ENCODE measurements at places on chromosomes 6 and 20.

- no peak for DNase-seq
These were observed 155.1 kb downstream of the DTNBP1 start for GRCh38 chr6:15507746-15508145.

GRCh38 chr6:27867945-27868300 lies 44.3 kb downstream of the OR2B2 start:
- DNase-seq = no peak

DNA sequence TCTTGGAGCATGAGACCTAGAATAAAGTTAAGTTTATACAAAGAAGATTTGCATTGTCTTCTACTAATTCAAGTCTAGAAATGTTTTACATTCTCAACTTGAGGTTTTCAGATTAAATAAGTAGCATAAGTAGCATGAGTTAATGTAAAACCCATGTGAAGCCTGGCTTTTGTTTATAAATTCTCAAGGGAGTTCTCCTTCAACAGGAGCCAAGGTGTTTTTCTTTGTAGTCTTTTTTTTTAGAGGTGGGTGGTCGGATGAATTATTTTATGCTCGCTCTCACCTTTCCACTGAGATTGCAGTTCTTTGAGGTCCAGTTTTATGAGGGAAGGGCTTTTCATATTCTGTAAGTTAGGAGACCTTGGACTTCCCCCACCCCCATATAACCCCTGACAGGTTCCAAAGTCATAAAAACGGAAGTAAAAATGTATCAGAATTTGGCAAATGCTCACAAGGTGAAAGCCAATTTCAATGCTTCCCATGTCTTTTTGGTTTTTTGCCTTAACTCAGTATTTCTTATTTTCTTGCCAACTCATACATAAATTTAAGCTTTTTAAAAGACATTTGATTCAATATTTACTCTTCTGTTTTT lies 244.3 kb upstream of the ASCC3 start:
- no peak for DNase-seq

DNA sequence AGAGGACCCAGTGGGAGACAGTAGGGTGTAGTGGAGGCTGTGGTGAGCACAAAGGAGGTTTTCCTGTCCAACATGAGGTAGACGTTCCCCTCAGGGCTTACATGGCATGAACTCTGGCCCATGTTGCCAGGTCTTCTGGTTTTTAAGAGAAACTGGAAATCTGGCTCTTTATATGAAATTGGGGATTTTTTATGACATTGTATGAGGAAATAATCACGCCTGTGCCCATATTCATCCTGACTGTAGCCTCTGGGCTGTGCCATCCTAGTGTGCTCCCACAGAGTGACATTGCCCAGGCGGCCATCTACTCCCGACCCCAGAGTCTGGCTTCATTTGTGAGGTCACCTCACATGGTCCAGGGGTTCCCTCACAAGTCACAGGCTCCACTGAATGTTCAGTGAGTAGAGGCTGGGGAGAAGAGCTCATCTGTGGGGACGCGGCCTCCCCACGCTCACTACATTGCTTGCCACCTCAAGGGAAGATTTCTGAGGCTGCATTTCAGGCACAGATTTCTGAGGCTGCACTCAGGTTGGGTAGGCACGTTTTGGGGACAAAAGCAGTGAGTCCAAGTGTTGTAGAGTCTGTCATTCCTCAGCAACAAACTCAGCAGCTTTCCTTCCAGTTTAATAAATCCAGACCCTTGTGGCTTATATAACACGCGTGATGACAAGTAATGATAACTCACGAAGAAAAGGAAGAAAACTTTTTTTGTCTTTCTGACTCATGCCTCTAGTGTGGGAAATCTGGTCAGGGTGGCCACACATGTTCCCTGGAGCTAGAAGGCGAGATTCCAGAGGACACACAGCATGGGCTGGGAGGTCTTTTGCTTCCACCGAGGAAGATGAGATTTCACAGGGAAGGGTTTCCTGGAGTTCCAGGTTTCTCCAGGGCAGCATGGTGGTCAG lies 41.7 kb downstream of the SLC24A3 start:
- DNase-seq = no peak

DNA sequence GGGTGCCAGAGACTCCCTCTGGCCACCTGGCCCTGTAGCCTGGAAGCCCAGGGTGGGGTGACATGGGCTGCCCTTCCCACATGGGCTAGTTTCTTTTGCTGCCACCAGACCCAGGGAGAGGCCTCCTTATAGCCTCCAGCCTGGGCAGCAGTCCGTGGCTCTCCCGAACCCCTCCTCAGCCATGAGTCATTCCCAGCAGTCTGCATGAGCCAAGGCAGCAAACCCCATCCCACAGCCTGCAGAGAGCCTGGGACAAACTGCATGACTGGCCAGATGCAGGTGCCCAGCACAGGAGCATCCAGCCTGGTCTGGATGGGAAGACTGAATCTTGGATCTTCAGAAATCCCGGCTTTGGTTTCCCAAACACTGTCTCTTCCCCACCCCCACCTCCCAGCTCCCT lies 75.7 kb downstream of the MRPL14 start:
- DNase-seq = no peak

DNA sequence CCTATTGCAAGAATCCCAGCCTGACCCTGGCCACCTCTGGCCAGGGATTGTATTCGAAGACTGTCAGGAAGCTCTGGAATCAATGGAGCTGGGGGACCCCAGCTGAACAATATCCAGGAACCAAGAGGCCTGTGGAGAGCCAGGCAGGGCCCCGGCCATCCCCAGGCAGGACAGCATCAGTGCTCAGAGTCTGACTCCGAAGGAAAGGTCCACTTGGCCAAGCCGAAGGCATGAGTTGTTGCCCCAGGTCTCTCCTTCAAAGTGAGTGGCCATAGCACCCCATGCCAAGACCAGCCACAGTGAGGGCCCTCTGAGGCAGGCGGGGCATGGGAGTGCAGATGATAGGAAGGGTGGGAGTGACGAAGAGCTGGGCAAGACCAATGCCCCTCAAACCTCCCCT lies 193.1 kb downstream of the CDH4 start:
- no peak for DNase-seq

- DNase-seq = no peak
These were observed 267.7 kb upstream of the FOXQ1 start for GRCh38 chr6:1044040-1044836.

- peak; percentile 43 for DNase-seq
These were observed 687 bp downstream of the SLC35A1 start for GRCh38 chr6:87473419-87473903.

DNA sequence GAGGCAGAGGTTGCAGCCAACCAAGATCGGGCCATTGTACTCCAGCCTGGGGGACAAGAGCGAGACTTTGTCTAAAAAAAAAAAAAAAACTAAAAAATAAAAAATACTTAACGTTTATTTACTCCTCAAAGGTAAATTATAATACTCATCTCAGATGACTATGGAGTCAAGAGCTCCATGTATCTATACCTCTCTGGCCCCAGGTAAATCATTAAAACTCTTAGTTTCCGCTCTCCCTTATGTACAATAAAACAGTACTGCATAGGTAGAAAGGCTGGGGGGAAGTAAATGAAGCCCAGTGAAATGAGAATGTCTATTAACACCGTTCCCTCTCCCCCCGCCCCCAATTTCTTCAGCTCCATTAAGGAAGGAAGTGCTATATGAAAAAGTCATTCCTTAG lies 1.2 kb downstream of the SRSF12 start:
- no peak for DNase-seq

GRCh38 chr6:83417880-83418663 lies 12.8 kb downstream of the ME1 start:
- DNase-seq = peak; percentile 51

DNA sequence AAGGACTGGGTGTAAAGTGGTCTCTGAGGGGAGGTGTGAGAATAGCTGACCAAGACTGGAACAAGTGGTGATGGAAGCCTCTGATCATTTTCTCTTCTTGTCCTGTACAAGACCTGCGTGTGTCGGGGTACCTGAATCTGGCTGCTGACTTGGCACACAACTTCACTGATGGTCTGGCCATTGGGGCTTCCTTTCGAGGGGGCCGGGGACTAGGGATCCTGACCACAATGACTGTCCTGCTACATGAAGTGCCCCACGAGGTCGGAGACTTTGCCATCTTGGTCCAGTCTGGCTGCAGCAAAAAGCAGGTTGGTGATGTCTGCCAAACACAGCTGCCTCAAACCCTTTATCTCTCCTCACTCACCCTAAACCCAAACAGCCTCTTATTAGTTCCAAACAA lies 1.7 kb upstream of the HSD17B8 start:
- DNase-seq = no peak

DNA sequence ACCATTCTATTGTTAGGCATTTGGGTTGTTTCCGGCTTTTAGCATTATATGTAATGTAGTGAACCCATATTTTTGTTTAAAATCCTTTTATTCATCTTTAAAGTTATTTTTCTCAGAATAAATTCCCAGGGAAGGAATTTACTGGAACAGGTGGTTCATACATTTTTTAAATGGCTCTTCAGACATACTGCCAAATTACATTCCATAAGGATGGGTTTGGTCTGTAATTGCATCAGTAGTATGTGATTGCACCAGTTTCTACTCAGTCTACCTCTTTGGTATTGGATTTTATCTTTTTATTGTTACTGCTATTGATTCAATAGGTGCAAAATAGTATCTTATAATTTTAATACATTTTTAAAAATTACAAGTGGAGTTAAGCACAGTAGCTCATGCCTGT lies 27.2 kb downstream of the BRPF3 start:
- DNase-seq = no peak

- no peak for DNase-seq
These were observed 59.6 kb downstream of the EFCAB8 start for GRCh38 chr20:32918296-32918695.

- DNase-seq = no peak
These were observed 44.2 kb upstream of the TMEM217 start for GRCh38 chr6:37302086-37302686.

- peak; percentile 18 for DNase-seq
These were observed 534.2 kb downstream of the HACE1 start for GRCh38 chr6:104325341-104326172.

DNA sequence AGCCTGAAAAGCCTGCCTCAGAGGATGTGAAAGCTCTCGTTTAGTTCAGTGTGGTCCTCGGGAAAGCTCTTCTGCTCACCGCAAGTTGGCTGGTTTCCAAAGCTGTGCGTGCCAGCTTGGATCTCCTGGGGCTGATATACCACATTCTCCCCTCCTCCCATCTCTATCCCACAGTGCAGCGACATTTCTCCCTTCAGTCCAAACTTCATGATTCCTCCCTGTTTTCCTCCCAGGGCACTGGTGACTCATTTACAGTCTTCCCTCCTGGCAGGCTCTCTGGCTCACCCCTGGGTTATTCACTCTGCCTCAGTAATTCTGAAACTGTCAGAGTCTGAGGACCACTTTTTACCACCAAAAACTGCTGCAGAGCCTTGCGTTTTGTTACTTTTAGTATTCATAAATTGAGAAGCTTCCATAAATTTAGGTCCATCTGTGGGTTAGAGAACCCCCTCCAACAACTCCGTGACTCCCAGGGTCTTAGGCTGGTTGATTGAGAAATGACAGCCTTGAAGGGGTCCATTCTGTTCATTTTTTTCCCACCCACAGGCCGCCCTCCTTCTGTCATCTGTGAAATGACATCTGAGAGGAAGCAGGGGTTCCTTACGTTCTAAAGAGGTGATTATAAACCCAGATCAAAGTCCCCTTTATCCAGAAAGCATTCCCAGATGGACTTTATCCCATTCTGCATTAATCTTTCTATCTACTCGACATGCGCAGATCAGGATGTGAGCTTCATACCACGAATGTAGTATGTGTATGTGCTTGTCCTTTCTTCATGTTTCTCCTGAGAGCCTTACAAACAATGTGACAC lies 6.1 kb downstream of the TRIM10 start:
- no peak for DNase-seq

- no peak for DNase-seq
These were observed 40.5 kb downstream of the FAM120B start for GRCh38 chr6:170347091-170347490.

DNA sequence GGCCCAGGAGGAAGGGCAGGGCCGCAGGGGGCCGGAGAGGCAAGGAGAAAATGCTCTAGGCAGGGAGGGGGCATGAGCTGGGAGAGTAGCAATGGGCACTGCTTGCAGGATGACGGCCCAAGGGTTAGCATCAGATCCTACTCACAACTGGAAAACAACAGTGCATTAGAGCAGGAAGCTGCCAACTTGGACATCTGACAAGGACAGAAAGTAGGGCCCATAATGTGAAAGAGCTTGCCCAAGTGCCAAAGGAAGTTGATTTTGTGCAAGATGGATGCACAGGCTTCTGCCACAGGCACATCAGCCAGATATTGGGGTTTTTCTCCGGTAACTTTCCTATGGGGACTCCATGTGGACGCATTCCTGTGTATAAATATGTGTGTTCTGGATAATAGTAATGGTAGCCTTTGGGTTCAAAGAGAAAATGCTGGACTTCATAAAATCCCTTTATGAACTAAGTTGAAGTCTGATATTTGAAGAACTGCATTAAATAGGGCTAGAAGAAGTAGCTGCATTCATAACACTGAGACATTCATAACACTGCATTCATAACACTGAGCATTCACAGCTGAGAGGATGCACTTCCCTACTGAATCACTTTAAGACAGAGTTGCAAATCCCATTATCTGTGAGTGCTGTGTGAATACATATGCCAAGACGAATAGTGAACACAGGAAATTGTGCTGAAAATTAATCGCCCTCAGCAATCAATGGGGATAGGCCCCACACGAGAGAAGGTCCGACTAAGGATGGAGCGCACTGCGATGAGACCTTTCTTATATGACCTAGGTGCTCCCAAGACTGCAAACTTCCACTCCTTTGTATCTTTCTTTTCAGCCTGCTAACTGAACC lies 235.6 kb upstream of the PRDM1 start:
- no peak for DNase-seq

GRCh38 chr20:44566811-44567210 lies 15.6 kb upstream of the PKIG start:
- no peak for DNase-seq

DNA sequence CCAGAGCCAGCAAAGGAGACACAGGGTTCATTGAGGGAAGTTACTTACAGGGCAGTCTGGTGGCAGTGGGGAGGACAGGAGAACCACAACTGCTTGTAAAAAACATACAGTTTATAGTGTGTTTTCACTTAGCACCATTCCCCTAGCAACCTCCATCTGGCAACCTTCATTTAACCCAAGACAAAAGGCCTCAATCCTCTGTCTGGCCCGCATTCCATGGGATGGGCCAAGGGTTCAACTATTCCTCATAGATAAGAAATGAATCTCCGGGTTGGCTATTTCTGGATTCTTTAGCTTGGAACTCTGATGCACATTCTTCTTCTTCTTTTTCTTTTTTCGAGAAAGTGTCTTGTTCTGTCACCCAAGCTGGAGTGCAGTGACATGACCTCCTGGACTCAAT lies 26.3 kb upstream of the FYN start:
- no peak for DNase-seq

- DNase-seq = no peak
These were observed 61.0 kb downstream of the EDN3 start for GRCh38 chr20:59361411-59361810.

- no peak for DNase-seq
These were observed 14.5 kb upstream of the SIRPA start for GRCh38 chr20:1880529-1881239.
